Activated T-helper 9 cell treated with anti-CD3 and anti-CD28 coated beads, Interleukin-2, amount 50 U/mL, for 16 hours (primary cell): ENCODE measurements at places on chromosomes 2 and 18.

DNA sequence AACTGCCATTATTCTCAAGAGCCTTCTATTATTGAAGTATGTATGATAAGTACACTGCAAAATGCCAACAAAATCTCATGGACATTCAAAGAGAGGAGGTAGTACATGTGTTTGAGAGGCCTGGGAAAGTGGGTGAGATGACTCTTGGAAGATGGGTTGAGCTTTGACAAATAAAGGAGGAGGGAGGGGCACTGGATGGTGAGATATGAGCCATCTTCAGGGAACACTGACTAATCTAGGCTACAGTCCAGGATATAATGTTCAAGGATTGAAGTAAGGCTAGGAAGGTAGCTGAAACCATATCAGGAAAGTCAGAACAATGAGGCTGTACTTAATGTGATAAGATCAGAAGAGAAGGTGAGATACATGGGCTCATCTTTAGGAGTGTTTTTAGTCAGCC is 559.7 kb downstream of the ZEB2 start:
- DNase-seq = no peak

DNA sequence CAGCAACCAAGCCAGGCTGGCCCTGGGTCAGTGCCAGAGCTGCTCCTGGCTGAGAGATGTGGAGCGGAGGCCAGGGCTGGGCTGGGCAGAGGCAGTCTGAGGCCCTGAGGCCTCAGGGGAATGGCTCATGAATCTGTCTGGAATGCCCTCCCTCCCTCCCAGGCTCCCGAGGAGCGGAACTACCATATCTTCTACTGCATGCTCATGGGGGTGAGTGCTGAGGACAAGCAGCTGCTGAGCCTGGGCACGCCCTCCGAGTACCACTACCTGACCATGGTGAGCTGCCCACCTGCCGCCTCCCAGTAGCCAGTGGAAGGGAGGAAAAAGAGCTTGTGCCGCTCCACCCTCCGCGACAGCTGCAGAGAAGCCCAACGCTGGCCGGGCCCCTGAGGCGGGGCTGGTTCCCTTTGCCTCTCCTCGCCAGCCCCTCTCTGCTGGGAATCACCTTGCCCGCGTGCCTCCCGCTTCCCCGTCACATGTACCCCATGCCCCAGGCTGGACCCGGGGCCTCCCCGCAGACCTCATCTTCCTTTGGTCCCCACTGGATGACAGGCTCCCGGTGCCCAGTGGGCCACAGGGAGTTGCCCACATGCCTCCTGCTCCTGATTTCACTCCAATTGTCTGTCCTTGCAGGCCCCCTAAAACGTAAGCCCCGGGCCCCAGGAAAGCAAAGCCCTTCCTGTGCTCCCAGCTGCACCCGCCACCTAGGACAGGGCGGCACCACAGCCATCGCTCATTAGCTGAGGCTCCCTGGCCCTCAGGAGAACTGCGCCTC is 41.1 kb downstream of the MYO7B start:
- DNase-seq = no peak

DNA sequence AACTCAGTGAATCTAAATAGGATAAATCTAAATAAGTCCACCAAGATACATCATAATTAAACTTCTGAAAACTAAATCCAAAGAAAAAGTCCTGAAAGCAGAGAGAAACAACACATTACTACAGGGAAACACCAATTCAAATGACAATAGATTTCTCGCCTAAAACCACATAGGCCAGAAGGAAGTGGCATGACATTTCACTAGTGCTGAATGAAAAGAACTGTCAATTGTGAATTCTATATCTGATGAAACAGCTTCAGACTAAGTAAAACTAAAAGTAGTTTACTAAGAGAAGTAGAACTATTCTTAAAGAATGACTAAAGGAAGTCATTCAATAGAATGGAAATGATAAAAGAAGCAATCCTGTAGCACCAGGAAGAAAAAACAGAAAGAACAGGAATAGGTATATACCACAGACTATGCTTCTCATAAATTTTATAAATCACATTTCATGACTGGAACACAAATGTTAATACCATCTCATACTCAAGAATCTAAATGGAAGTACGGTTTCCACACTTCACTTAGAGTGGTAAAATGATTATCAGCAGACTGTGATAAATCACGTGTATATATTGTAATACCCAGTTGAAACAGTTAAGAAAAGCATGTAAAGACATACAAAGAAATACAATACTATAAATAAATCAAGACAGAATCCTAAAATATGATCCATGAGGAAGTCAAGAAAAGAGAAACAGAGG is 46.4 kb downstream of the ASXL2 start:
- DNase-seq = no peak

DNA sequence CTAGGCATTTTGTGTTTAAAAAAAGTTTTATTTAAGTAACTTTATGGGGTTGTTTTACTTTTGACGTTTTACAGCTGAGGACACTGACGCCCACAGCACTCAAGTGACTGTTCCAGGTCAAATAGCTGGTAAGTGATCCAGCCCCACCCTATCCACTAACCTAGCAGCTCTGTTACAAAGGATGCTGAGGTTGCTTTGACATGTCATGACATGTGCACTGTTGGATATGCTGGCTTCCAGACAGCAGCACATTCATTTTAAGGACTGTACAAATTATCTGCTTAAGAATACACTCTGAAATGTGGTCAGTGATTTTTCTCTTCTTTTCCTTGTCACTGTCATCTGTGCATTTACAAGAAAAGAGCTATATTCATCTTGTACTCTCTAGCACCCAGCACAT is 417.5 kb downstream of the ZEB2 start:
- DNase-seq = no peak

GRCh38 chr2:42085706-42086487 is 38.1 kb downstream of the PKDCC start:
- DNase-seq = no peak

DNA sequence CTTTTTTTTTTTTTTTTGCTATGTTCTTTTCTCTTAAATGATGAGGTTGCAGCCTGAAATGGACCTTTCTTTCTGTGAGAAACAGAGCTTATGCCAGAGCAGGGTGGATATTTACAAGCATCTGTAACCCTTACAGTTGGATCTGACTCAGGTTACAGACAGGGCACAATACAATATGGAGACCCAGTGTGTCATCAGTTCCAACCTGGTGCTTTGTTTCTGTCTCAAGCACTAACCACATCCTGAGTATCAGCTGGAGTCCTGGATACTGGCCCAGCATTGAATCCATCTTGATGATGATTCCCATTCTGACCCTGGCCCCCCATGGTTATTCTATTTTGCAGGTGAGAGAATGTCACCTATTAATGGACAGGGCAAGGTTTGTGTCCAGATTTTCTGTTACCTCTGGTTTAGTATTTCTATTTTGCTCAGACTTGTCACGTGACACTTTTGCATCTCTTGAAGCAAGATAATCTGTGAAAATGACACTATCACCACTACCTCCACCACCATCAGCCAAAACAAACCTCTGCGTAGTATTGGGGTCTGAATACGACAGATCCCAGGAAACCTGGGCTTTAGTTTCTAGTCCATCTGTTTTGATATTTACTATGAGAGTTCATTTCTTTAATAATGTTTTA is 174.0 kb downstream of the CCDC85A start:
- no peak for DNase-seq

- DNase-seq = no peak
Measured at GRCh38 chr2:64331114-64331645, 122.8 kb upstream of the LGALSL start.

- DNase-seq = no peak
Measured at GRCh38 chr2:182852090-182852489, 14.3 kb downstream of the FRZB start.

GRCh38 chr18:8142131-8142711 is 467.0 kb upstream of the RAB12 start:
- no peak for DNase-seq

- DNase-seq = no peak
Measured at GRCh38 chr2:212177724-212178123, 360.9 kb downstream of the ERBB4 start.

DNA sequence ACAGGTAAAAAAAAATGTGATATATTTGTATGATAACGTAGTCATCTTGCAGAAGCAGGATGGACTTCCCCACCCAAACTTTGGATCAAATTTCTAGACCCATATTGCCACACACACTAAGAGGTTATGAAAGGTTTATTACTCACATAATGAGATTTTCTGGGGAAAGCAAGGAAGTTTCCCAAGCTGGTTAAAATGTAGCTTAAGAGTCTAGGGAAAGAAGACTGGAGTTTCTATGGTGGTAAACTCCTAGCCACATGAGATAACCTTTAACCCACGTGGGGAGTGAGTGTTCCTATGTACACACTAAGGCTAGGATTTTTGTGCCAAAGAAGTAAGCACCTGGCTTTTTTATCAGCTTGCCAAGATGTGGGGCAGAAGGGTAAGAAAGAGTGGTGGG is 335.7 kb upstream of the UBE2E3 start:
- no peak for DNase-seq

GRCh38 chr2:160516547-160517365 is 23.1 kb upstream of the RBMS1 start:
- DNase-seq = no peak

- no peak for DNase-seq
Measured at GRCh38 chr2:133365117-133365516, 203.1 kb downstream of the NCKAP5 start.

DNA sequence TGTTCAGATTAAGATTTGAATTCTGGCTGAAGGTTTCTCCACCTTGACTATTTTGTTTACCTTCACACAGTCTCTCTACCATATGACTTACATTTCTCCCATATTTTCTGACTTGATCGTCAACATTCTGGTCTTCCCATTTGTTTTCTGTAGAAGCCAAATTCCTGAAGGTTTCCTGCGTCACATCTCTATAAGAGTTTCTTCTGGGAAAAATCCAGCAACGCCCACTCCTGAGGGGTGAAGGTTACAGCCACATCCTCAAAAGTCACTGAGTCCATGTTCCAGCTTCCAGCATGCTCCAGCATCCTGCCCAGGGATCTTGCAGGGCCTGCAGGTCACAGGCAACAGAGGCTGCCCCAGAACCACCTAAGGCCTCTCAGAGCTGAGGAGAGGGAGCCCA is 47.5 kb downstream of the NBEAL1 start:
- no peak for DNase-seq

- no peak for DNase-seq
Measured at GRCh38 chr18:12944709-12945108, 3.1 kb upstream of the SEH1L start.

GRCh38 chr2:223026357-223027110 is 25.5 kb upstream of the KCNE4 start:
- no peak for DNase-seq
